ENCODE measurements at places on chromosomes 7 and 10.

DNA sequence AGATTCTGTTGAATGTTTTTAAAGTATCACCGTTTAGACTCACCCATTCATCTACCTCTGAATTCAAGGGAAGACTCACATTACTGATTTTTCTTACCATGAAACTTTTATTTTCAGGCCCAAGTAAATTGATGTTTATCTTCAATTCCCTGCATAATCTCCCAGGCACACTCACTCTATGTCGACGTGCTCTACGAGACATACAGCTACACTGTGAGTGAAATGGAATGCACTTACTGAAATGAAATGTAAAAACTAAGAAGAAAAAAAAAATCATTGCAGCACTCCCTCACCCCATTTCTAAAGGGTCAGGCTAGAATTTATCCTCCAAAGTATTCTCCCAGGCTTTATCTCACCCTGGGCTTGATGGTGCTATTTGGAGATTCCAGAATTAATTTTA lies 987.9 kb downstream of the CCSER2 start:
- no peak for DNase-seq

DNA sequence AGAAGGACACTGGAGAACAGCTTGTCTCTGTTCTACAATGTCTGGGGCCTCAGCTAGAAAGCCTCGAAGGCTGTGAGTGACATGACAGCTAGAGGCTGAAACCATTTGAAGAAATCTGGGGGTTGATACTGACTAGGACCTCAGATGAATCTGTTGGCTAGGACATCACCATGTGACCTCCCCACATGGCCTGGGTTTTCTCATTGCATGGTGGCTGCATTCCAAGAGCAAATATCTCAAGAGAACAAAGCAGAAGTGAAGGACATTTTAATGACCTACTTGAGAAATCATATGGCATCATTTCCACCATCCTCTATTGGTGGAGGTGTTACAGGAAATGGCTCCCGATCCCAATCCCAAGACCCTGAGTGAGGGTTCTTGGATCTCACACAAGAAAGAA lies 450.6 kb upstream of the AUTS2 start:
- no peak for DNase-seq

GRCh38 chr7:114835861-114836260 lies 86.0 kb upstream of the MDFIC start:
- DNase-seq: no peak

- no peak for DNase-seq
Observed at GRCh38 chr10:131822013-131822691, 78.7 kb upstream of the PPP2R2D start.

DNA sequence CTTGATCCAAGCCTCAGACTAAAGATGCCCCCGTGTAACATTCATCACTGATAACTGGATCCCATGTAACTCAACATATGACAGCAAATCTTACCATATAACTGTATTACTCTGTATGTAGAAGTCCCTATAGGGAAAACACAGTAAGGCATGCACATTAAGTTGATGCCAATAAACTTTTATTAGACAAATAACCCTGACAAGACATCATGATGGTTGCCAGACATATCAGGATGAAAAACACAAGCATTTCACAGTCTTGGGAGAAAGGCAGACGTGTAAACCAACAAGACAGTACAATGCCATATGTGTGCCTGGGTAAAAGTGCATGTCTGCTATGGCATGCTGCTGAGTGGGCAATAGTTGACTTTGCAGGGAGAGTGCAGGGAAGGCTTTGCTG lies 142.2 kb downstream of the HERPUD2 start:
- DNase-seq: no peak

Data from stomach (tissue), 19 donors.